Esophagus muscularis mucosa (tissue), 4 donors: ENCODE measurements at places on chromosomes 5 and 9.

DNA sequence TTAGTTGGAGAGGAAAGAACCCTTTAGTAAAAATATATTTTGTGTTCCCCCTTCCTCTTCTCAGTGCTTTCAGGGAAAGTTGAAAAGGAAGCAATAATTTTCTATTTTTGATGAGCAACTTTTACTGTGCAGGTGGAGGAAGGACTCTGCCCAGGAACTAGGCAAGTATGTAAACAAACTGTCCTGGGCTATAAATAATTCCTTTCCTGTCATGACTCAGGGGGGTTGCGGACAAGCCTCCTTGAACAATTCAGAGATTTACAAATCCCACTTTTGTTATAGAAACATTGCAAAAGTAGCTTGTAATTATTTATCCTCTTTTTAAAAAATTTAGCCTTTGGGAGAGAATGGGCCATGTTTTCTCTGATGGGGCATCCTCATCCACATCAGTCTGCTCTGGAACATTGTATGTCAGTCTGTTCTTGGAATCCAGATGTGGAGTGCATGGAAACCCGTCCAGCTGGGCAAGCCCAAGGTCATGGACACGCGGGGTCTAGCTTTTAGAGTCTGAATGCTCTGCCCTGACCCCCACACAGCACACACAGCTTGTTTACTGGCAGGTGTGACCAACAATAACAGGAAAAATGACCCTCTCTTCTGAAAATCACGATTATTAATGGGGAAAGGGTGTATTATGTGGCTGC, 127.6 kb downstream of the GADD45G start:
- no peak for DNase-seq

- no peak for DNase-seq
Observed at GRCh38 chr9:70778568-70778967, 342.9 kb downstream of the TRPM3 start.

DNA sequence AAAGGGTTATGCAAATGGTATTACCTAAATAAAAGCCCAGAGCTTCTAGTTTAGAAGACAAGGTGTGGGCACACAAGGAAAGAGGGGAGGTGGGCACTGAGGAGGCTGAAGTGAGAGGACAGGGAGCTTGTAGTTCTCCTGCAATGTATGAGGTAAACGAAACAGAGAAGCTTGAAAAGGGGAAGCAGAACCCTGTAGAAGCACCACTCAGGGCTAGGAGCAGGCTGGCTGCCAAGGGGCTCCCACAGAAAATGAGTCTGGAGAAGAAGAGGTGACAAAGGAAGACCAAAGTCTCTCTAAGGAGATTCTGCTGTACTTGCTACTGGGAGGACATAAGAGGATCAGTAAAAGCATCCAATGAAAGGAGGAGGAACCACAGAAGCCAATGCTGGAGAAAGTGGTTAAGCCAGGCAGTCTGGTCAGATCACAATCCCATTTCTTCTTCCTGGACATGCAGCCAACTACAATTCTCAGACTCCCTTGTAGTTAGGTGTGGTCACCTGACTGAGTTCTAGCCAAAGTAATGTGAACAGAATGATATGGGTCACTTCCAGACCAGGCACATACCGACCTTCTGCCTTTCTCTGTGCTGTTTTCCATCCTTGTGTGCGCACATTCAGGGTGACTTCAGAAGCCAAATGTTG, 174.5 kb upstream of the MAP3K1 start:
- no peak for DNase-seq

DNA sequence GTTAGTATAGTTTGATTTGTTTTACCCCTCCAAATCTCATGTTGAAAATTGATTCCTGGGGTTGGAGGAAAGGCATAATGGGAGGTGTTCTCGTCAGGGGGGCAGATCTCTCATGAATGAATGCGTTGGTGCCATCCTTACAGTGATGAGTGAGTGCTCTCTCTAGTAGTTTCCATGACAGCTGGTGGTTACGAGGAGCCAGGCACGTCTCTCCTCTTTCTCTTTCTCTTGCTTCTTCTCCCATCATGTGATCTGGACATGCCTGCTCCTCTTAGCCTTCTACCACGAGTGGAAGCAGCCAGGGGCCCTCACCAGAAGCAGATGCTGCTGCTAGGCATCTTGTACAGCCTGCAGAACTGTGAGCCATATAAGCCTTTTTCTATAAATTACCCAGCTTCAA, 454.1 kb downstream of the EFNA5 start:
- DNase-seq: no peak

GRCh38 chr5:171600741-171601265, 181.4 kb downstream of the FGF18 start:
- no peak for DNase-seq

GRCh38 chr9:95091601-95092261, 225.8 kb downstream of the FANCC start:
- no peak for DNase-seq

DNA sequence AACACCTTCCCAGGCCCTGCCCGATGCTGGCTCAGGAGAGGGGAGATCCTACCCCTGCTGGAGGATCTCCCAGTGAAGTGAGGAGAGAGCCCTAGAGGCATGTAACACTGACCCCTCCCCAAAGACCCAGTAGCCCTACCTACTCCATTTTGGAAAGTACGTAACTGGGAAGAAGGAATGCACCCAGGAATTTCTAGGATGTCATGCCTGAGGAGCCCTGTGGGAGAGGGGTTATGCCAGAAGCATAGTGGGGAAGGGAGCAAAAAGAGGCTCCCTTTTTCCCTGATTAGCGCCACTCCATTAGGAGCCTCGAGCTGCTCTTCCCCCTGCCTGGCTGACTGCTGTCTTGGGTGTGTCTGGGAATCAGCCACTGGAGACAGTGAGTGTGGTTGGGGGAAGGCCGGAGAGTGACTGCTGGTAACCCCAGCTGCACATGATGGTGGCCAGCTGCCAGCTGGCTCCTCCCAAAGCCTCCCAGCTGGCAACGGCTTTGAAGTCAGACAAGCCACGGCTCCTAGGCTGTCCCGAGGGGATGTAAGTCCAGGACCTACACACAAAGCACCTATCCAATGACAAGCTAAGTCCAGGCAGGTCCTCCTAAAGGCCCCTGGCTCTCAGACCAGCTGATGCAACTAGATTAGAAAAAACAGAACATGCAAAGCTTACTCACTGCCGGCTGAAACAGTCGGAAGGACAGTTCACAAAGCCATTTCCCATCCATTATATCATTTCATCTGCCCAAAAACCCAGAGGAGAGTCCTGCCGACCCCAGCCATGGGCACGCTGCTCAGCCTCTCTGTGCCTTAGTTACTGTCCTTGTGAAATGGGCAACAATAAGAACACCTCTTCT, 136.5 kb upstream of the ABCA1 start:
- peak; percentile 97 for DNase-seq
